ENCODE measurements at places on chromosomes 5 and 9. TPM values are rescaled to one million over a fixed set of nuclear protein-coding genes. Genes with fewer than 3 reads are reported as not detected.
A peak's percentile ranks its signal among the peaks of the same experiment; 100 is the strongest.

GRCh38 chr5:163106098-163106497 lies 331.3 kb upstream of the CCNG1 start:
- no peak for ATAC-seq

DNA sequence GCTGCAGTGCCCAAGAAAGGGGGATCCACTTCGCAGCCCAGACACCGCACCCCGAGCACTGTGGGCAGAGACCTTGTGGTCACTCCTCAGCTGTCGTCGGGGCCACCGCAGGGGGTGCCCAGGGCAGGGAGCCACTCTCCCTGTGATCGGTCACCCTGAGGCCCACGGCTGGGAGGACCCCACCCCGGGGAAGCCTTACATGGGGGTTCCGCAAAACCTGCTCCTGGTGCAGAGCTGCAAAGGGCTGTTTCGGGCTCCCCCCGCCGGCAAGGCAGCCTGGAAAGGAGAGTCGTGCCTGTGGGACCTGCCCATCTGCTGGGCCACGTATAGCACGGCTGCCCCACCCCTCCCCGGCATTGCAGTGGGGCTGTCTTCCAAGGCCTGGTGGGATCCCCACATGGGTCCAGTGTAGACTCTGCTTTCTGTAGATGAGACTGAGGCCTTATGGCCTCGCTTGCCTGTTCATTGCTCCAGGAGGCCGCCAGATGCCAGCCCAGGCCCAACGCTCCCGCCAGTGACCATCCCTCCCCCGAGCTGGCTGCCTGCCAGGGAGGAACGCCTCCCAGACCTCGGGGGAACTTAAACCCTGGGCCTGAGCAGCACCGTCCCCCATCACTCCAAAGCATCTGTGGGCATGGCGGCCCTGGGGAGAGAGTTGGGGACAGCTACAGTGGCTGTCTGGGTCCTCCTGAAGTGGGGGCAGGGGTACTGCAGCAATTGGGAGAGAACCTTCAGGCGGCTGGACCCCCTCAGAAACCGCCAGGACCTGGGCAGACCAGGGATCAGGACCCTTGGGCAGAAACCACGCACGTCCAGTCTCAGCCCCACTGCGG lies 1.6 kb upstream of the DNLZ start:
- no peak for ATAC-seq

The IFNA13 gene
- not detected for total RNA-seq

The PCA3 gene
- not detected for total RNA-seq

DNA sequence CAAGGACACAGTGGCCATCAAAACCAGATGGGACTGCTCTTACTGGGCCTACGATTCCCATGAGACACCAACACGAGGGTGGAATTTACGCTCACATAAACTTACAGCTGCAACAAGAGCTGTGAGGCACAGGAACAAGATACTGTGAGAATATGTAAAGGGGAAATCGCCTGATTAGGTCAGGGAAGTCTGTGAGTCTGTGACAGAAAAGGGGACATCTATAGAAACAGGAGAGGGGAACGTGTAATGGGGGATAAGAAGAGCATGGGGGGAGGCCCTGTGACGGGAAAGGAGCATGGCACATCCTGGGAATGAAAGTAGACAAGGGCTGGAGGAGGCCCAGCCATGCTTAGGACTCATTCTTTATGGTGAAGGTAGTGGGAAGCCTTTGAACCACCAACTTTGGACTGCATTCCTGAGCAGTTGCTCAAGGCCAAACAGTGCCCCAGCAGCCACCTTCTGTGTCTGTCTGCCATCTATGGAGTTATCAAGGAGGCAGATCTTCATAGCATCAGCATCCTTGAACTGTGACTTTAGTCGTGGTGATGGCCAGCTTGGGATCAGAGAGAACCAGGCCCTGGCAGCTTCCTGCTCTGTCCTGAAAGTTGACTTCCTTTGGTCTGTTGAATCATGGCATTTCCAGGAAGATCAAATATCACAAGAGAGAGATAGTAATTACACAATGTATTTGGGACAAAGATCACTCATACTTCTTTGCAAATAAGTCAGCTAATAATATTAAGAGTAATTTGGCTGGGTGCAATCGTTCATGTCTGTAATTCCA lies 87.9 kb upstream of the FAM169A start:
- ATAC-seq: peak; percentile 86

The FCN2 gene
- total RNA-seq: not detected

GRCh38 chr5:56725711-56726411 lies 89.5 kb upstream of the MAP3K1 start:
- peak; percentile 45 for ATAC-seq

GRCh38 chr9:109301012-109301411 lies 19.8 kb downstream of the EPB41L4B start:
- no peak for ATAC-seq

The KCTD16 gene
- 0.11 TPM for total RNA-seq

DNA sequence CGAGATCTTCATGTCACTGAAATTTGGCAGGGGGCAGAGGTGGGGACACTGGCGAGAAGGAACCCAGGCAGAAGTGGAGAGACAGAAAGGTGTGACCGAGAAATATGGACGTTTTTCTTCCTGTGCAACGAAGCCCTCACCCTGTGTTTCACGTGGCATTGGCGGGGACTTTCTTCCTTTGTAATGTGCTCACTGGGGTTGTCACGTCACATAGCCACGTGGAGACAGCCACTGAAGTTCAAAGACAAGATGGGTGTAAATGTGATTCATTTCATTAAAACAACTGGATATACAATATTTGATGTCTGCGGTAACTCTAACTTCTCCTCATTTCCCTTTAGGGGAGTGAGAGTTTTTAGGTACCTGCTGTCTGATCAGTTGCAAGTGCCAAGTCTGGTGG lies 225.7 kb downstream of the FSTL4 start:
- peak; percentile 54 for ATAC-seq

DNA sequence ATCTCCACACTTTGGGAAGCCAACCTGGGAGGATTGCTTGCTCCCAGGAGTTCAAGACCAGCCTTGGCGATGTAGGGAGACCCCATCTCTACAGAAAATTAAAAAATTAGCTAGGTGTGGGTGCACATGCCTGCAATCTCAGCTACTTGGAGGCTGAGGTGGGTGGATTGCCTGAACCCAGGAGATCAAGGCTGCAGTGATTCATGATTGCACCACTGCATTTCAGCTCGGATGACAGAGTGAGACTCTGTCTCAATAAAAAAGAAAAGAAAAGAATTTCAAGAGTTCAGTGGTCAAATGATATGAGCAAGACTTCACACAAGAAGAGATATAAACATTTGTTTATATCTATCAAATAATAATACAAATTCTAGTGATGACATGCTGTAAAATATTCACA lies 23.0 kb upstream of the MTAP start:
- ATAC-seq: no peak

DNA sequence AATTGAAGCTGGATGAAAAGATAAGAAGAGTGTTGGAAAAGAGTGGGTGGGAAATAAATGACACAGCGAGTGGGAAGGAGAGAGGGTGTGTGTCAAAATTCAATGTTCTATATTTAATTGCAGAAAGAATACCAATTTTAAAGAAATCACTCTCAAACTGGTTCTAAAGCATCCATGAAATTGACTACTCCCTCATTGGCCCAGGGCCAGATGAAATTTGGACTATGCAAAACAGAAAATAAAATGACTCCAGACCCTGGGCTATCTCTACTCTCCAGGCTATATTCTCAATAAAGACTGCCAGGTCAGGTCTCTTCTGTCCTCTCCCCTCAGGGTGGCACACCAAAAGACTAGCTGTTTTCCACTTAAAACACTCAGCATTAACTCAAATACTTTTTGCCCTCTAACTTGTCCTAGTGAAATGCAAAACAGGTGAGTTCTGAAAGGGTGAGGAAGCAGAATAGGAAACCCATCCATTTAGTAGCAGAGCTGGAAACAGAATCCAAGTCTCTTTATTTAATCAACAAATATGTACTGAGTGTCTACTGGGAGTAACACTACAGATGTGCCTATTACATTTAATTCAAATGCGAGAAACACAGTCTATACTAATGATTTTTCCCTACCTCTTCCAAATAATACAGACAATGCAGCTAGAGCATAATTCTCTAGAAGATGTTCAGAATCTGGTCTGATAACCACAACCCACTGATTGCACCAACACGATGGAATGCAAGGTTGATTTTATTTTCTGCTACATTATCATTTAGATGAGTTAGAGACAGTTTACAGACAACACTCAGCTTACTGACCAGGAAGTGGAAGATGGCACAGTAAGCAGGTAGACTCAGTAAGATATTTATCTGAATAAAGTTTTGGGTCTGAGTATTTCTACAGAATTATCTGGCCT lies 42.1 kb downstream of the EFCAB9 start:
- ATAC-seq: no peak

GRCh38 chr9:81141961-81142360 lies 547.4 kb downstream of the TLE1 start:
- no peak for ATAC-seq

- ATAC-seq: peak; percentile 22
Measured at GRCh38 chr5:43041669-43042175, 1.6 kb upstream of the ANXA2R start.

The CD14 gene
- 0.32 TPM for total RNA-seq

DNA sequence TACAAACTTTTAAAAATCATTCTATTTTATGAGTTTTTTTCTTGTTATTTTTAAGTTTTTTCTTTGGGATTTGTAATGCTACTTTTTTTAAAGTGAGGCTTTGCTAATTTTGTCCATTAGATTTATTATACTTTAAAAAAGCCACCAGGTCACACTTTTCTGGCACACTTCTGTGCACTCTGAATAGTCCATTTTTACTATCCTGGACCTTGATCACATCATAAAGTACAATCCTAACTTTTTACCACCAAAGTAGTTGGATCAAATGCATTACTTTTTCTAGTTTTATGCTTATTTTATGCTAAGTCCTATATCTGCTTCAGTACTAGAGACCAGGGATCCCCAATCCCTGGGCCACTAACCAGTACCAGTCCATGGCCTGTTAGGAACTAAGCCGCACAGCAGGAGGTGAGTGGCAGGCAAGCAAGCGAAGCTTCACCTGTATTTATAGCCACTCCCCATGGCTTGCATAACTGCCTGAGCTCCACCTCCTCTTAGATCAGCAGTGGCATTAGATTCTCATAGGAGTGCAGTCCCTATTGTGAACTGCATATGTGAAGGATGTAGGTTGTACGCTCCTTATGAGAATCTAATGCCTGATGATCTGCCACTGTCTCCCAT lies 16.0 kb downstream of the FRRS1L start:
- no peak for ATAC-seq

DNA sequence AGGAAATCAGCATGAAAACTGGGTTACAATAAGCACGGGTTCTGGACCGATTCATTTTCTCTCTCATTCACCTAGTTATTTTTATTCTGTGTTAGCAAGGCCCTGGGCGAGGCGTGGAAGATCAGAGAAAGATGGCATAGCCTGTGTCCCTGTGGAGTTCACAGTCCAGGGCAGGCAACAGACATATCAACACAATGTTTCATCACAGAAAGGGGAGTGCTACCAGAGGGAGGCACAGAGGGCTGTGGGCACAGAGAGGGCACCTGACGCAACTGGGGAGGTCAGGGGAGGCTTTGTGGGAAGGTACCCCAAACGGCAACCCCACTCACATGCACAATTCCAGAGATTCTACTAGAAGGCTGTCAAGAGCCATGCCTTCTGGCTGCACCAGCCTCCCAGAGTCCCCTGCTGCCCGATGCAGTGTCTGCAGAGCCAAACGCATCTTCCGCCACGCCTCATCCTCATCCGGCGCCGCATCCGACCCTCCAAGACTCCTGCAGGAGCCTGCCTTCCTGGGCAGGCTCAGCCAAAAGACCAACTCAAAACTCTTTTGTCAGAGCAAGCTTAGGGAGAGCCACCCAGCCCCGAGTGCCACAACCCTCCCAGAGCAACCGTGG lies 1.4 kb downstream of the FAM193B start:
- no peak for ATAC-seq

The PCDHB12 gene
- total RNA-seq: not detected

DNA sequence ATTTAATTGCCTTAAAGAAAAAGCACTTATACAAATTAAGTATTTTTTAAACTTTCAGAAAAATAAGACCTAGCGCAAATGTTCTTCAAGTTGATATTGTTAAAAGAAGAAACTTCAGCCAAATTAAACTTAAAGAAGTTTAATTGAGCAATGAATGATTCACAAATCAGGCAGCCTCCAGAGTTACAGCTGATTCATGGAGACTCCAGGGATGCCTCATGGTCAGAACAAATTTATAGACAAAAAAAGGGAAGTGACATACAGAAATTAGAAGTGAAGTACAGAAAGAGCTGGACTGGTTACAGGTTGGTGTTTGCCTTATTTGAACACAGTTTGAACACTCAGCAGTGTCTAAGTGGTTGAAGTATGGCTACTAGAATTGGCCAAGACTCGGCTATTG lies 60.3 kb downstream of the CDKN2A start:
- no peak for ATAC-seq

DNA sequence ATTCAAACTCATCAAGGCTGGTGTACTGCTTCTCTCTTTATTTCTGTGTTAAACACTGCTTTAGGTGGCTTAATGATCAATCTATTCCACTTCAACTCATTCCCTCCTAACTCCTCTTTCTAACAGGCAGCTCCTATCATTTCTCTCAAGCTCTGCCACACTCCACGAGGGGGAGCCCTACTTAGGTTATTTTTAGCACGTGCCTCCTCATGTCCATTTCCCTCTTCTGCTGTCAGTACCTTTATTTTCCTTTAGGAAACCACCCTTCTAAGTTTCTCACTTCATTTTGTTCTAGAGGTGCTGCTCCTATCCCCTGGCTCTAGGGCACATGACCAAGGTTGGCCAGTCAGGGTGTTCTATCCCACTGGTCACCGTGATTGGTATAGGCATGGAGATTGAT lies 6.7 kb upstream of the BRINP1 start:
- no peak for ATAC-seq

DNA sequence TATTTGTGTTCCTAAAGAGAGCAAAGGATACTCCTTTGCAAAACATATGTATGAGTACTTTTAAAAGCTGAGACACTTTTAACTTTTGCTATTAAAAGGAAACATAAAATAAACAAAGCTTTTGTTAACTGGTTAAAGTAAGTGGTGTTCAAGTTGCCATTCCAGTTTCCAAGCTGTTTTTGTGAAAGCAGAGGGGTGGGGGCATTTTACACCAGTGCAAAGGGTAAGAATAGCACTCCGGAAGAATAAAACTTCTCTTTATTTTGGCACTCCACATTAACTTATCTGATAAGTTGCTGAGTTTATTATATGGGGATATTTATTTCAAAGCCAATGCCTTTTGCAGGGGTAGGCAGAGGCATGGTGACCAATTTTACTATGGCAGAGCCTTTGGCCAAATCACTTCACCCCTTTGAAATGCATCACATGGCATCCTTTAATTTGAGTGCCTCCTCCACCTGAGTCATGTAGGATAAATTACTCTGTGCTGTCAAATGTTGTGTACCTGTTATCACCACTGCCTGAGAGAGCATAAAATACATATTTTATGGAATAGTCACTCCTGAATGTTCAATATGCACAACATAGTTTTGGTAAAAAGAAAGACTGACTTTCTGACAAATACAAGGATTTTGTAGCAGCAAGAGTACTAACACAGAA lies 62.9 kb downstream of the MLLT3 start:
- ATAC-seq: no peak

The LECT2 gene
- not detected for total RNA-seq

The PPP2R2B gene
- total RNA-seq: 1.0 TPM

- no peak for ATAC-seq
Measured at GRCh38 chr5:135221696-135222095, 177.3 kb downstream of the MACROH2A1 start.

The PRDM9 gene
- not detected for total RNA-seq

- no peak for ATAC-seq
Measured at GRCh38 chr5:159231167-159231566, 21.8 kb upstream of the RNF145 start.

Data from activated T-helper 17 cell treated with anti-CD3 and anti-CD28 coated beads, Interleukin-2, amount 50 U/mL, for 72 hours (primary cell).